Prostate gland (tissue), 2 donors: ENCODE measurements at places on chromosomes 2 and 18.
A peak's percentile ranks its signal among the peaks of the same experiment; 100 is the strongest.

- DNase-seq: no peak
Observed at GRCh38 chr18:10297086-10297485, 157.3 kb upstream of the APCDD1 start.

DNA sequence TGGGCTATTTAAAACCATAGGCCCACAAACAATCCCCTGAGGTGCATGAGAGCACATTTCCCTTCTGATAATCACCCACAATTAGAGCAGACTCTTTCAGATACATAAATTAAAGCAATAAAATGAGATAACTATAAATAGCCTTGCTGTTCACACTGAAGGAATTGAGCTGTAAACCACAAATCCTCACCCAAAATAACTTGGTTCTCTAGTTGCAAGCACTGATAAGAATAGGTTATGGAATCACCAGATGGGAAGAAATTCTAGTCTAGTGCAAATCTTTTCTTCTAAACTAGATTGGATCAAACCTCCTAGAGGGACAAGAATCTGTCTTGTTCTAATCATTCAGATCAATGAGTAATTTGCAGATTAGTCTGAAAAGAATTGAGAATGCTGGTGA lies 64.6 kb downstream of the NAB1 start:
- no peak for DNase-seq

- no peak for DNase-seq
Observed at GRCh38 chr2:128497461-128497860, 178.8 kb upstream of the HS6ST1 start.

DNA sequence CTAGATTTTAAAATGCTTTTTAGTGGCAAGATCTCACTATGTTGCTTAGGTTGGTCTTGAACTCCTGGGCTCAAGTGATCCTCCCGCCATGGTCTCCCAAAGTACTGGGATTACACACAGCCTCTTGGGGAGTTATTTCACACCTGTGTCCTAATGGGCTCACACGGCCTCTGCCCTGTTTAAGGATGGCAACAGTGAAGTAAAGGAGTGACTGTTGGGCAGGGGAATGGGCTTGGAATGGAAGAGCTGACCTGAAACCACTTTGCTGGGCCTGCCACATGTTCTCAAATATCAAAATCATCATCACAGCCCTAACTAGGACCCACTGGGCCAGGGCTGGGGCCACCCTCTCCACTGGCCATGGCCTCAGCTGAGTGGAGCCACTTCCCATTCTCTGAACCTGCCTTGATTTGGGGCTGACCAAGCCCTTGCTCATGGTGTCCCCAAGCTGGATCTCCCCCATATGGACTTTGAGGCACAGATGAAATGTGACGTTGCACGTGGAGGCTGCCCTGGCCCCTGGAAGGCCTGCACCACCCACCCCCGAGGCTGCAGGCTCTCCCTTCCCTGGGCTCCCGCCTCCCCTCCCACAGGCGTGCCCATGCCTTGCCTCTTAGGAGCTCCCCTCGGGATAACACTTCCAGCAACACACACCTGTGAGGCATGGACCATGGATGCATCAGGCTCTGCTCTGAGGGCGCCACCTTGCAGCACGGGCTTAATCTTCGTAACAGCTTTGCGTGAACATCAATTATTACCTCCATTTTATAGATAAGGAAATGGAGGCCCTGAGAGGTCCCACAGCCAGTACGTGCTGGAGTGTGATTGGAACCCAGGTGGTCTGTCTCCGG lies 71.8 kb upstream of the SMAD7 start:
- no peak for DNase-seq

GRCh38 chr18:44286049-44286448 lies 394.6 kb upstream of the SETBP1 start:
- DNase-seq: no peak

GRCh38 chr2:197378086-197378485 lies 56.7 kb downstream of the SF3B1 start:
- no peak for DNase-seq

GRCh38 chr2:187916799-187917198 lies 362.6 kb upstream of the TFPI start:
- no peak for DNase-seq

GRCh38 chr2:221103930-221104329 lies 468.2 kb downstream of the EPHA4 start:
- DNase-seq: no peak

DNA sequence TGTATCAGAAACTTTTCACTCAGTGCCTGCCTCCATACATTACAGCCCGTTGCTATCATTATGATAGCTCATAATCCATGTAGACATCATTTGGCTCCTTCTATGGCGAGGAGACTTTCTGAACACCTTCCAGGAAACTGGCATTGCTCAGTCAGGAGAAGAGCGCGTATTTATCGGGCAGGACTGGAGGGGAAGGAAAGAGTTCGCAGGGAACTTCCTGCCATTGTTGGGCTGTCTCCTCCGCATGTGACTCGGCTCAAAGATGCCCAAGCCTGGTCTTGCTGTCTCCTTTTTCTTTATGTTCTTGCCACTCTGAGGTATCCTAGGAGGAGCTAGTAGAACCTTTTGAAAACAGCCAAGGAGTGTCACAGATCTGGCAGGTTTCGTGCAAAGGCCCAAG lies 156.8 kb downstream of the CTIF start:
- no peak for DNase-seq

DNA sequence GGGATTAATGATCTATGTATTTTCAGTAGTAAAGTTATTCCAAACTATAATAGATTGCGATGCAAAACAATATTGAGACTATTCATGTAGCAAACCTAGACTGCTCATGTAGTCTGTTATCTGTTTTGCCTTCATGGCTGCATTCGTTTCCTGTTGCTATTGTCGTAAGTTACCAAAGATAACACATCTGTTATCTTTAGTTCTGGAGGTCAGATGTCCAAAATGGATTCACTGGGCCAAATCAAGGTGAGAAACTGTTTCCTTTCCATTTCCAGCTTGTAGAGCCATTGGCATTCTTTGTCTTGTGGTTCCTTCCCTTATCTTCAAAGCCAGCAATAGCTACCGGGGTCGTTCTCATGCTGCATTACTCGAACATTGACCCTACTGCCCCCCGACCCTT lies 20.9 kb downstream of the ITGAV start:
- DNase-seq: no peak

DNA sequence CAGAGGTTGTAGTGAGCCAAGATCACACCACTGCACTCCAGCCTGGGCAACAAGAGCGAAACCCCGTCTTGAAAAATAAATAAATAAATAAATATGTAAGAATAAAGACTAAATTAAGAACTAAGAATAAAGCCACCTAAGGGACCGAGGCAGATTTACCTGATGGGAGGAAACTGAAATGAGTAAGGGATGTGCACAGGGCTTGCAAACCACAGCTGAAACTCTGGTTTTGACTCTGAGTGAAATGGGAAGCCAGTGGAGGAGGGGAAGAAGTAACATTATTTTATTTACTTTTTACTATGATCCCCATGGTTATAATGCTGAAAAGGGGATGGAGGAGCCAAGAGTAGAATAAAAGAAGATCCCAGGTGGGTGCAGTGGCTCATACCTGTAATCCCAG lies 107.3 kb downstream of the CABYR start:
- DNase-seq: no peak

GRCh38 chr2:171149986-171150693 lies 10.6 kb downstream of the TLK1 start:
- DNase-seq: no peak

- DNase-seq: no peak
Observed at GRCh38 chr2:173252581-173252980, 102.1 kb upstream of the CDCA7 start.

- DNase-seq: no peak
Observed at GRCh38 chr2:37109523-37109922, 25.2 kb downstream of the GPATCH11 start.

- DNase-seq: peak; percentile 44
Observed at GRCh38 chr2:102473020-102473419, at the start of gene SLC9A4. Gene SLC9A4 (plus strand): TSS chr2:102473226. CDS start chr2:102473760, 534 bp downstream.

- DNase-seq: no peak
Observed at GRCh38 chr2:44940049-44940494, 1.4 kb upstream of the SIX3 start.
